ENCODE measurements at places on chromosomes 1 and 21.

GRCh38 chr1:227560393-227561173 is 2.8 kb upstream of the ZNF678 start:
- DNase-seq = no peak

DNA sequence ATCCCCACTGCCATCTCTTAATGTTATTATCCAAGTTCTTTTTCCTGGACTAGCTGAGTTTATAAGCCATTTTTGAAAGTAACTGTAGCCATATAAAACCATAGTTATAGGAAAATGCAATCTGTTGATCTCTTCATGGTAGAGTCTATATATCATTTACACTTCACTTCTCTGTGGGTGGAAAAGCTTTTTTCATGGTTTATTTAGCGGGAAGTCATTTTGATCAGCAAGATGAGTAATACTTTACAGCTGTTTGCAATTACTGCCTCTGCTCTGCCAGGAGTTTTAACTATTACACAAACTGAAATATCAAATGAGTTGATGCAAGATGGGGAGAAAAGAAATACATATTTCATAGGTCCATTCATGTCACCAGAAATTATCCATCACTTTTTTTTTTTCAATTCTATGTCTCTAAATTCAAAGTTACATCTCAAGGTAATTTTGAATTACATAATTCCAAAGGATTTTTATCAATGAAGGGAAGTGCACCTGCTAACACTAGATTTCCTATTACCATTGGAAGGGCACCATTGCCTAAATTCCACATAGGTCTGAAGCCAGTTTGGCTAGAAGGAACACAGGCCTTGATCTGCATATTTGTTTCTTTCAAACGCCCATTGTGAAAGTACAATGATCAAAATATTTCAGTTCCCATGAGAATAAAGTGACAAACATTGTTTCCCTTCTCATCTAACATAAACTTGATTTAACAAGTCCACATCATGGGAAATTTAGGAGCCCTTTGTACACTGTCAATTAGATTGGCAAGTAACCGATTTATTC is 296.7 kb downstream of the ZNF326 start:
- no peak for DNase-seq

GRCh38 chr1:171742577-171742922 is 685 bp upstream of the VAMP4 start:
- DNase-seq = peak; percentile 8

- DNase-seq = no peak
These were observed 579.2 kb downstream of the PTPRC start for GRCh38 chr1:199218065-199218464.

GRCh38 chr1:49060766-49061165 is 284.1 kb upstream of the BEND5 start:
- DNase-seq = no peak

GRCh38 chr1:26161415-26162219 is 2.7 kb downstream of the FAM110D start:
- DNase-seq = peak; percentile 32

GRCh38 chr1:1941211-1941841 is 22.2 kb upstream of the TMEM52 start:
- no peak for DNase-seq

DNA sequence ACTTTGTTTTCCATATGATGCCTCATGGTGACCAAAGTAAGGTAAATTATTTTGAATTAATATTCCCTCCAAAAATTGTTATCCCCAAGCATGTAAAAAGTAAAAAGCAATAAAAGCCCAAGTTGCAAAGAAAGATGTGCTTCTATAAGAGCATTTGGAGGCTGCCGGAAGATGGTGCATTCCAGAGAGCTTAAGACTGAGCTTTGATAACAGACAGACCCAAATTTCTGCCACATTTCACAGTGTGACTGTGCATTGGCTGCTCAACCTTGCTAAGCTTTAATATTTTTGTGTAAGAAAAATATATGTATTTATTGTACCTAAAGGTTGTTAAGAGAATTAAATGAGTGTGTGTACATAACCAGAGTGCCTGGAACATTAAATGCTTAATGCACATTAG is 67.9 kb downstream of the CYYR1 start:
- DNase-seq = no peak

- DNase-seq = no peak
These were observed 187.9 kb downstream of the PATJ start for GRCh38 chr1:61930116-61930645.

GRCh38 chr1:92964998-92965397 is 3.7 kb upstream of the DIPK1A start:
- DNase-seq = peak; percentile 26

DNA sequence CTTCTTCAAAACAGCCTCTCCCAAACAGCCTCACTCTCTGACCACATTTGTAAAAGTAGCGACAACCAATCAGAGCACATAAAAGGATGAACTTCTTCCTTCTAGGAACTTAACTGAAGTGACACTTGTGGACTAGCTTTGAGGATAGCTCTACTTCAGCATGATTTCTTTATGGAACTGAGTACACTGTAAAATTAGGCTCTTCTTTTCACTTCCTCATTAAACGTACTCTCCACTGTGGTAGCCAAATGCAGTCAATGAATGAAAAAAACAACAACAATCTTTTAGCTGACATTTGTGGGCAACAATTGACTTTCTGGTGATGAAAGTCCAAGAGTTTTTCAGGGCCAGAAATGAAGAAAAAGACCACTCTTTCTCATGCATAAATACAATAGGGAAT is 9.6 kb downstream of the LRRC53 start:
- no peak for DNase-seq

GRCh38 chr1:87230501-87230900 is 98.2 kb upstream of the LMO4 start:
- no peak for DNase-seq
